Inflammatory macrophage treated with lipopolysaccharide for 4 hours (primary cell): ENCODE measurements at places on chromosomes 12 and 14.

GRCh38 chr12:82690006-82690405 is 3.3 kb downstream of the TMTC2 start:
- DNase-seq = no peak

- DNase-seq = no peak
Observed at GRCh38 chr14:73944432-73945158, 5.3 kb downstream of the FAM161B start.

- DNase-seq = no peak
Observed at GRCh38 chr12:51871918-51872688, 15.8 kb upstream of the ANKRD33 start.

- no peak for DNase-seq
Observed at GRCh38 chr14:104925214-104925854, 655 bp downstream of the PLD4 start.

DNA sequence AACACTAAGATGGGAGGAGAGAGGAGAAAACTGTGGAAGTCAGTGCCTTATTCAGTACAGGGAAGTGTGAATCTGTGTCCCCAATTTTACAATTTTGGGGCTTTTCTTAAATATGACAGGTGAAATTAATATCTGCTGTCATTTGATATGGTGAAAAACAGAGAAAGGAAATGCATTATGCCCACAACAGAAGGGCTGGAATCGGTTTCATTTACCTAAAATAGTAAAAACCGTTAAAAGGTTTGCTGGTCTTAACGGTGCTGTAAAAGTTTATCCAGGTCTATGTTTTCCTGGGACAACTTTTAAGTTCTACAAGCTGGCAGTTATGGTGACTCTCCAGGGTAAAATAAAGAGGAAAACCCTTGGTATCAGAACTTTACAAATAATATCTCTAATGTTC is 310.8 kb downstream of the FUT8 start:
- no peak for DNase-seq

DNA sequence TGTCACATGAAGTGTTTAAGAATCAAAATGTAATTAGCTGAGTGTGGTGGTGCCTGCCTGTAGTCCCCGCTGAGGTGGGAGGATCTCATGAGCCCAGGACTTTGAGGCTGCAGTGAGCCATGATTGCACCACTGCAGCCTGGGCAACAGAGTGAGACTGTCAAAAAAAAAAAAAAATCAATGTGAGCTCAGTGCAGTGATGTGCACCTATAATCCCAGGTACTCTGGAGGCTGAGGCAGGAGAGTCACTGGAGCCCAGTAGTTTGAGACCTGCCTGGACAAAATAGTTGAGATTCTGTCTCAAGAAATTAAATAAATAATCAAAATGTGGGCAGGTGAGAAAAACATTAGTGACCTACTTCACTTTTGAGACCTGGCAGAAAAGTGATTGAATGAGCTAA is 140.0 kb downstream of the MON2 start:
- DNase-seq = no peak

DNA sequence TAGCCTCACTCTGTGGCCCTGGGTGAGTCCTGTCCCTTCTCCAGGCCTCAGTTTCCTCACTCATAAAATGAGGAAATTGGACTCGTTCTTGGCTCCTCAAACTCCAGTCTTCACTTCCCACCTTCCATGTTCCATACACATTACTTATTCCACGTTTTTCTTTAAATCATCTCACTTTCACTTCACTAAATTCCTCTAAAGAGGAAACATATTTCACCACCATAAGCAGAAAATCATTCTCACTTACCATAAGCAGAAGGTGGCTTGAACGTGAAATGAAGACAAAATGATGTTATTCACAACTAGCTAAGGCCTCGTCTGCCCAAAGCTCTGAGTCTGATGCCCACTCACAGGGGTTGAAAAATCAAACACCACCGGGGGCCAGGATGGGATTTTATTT is 278.3 kb downstream of the ADGRD1 start:
- DNase-seq = peak; percentile 27

DNA sequence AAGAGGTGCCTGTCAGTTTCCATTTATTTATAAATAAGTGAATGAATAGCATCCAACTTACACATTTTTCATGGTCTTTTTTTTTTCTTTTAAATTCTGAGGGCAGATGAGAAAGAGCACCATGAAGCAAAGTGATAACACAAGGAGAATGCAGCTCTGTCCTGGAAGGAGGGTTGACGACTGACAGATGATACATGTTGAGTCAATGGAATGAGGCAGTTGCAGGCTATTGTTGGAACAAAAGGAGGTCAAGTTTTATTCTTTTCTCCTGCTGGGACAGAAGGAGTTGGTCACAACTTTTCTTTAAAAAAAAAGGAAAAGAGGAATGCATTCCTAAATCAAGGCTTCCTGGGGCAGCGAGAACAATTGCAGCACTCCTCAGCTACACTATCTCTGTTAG is 119.9 kb upstream of the PLEKHG7 start:
- DNase-seq = no peak

DNA sequence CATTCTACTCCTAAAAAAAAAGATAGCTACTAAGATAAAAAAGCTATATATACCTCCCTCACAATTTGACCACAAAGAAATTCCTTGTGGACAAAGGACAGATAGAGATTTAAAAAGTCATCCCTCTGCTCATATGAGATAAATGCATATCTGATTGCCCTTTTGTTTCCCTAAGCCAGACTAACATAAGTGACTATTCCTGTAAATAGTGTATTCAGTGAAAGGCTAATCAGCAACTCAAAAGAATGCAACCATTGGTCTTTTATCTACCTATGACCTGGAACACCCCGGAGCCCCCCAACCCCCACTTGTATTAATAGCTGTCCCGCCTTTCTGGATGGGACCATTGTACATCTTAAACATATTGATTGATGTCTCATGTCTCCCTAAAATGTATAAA is 6.3 kb upstream of the TMPO start:
- DNase-seq = no peak

GRCh38 chr14:102283631-102284129 is 21.3 kb downstream of the MOK start:
- DNase-seq = no peak

- no peak for DNase-seq
Observed at GRCh38 chr12:92185052-92185451, 39.4 kb upstream of the BTG1 start.

GRCh38 chr12:19548834-19549233 is 109.5 kb downstream of the AEBP2 start:
- DNase-seq = no peak

DNA sequence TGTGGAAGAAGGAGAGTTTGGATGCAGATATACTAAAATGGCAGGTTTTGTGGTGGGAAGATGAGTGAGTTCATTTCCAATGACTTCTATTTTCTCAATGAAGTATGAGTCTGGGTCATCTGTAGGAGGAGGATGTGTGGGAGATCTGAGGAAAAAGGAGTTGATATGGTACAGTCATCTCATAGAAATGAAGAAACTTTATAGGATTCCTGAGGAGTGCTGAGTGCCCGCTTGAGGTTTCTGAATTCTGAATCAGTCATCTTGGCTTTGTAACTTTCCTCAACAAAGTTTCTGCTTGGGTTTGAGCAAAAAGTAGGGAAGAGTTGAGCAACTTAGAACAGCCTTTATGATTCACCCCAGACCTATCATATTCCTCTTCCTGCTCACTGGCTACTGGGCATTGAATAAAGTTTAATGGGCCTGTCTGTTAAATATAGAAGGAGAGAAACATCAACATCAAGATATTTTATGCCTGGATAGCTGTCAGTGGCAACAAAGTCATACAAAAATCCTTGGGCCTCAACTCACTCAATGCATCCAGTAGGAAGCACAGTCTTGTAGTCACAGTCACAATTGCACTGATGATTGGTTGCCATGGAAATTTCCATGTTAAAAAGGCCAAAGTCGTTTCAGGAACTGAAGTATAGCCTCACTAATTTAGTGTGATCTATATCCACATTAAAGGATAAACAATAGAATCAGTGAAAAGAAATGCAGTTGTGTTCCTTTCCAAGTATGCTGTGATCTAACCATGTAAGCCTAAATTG is 284.7 kb downstream of the DUSP6 start:
- DNase-seq = peak; percentile 79

DNA sequence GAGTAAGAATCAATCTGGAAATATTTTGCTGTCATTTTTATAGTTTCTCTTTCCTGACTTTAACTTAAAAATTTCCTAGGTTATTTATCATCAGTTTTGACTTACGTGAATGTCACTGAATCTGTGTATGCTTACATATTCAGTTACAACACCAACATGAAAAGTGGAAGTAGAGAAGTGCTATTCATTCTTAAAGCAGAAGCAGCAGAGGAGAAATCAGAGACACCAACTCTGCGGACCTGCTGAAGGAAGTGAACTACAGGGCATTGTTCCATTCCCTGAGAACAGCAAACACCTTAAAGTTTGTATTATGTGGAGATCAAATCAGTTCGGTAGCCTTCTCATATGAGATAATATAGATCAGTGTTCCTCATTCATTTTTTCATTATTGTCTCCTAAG is 34.1 kb downstream of the RAD51B start:
- peak; percentile 93 for DNase-seq

DNA sequence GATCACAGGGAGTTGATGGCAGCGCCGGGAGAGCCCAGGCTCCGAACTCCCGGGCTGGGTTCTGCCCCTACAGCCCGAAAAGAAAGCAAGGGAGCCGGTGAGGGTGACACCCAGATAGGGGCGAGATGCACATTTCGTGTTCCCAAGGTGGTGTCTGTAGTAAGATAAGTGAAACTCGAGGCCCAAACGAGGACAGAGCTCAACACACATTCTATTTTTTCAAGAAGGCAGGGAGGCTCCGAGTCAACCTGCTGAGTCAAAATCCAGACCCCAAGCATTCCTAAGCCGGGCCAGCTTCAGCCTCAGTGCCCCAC is 24.2 kb upstream of the YY1 start:
- no peak for DNase-seq

GRCh38 chr12:30763053-30763452 is 8.3 kb upstream of the CAPRIN2 start:
- DNase-seq = no peak

- no peak for DNase-seq
Observed at GRCh38 chr12:47052274-47052673, 27.1 kb upstream of the PCED1B start.

- no peak for DNase-seq
Observed at GRCh38 chr14:94992046-94992445, 165.3 kb downstream of the DICER1 start.

DNA sequence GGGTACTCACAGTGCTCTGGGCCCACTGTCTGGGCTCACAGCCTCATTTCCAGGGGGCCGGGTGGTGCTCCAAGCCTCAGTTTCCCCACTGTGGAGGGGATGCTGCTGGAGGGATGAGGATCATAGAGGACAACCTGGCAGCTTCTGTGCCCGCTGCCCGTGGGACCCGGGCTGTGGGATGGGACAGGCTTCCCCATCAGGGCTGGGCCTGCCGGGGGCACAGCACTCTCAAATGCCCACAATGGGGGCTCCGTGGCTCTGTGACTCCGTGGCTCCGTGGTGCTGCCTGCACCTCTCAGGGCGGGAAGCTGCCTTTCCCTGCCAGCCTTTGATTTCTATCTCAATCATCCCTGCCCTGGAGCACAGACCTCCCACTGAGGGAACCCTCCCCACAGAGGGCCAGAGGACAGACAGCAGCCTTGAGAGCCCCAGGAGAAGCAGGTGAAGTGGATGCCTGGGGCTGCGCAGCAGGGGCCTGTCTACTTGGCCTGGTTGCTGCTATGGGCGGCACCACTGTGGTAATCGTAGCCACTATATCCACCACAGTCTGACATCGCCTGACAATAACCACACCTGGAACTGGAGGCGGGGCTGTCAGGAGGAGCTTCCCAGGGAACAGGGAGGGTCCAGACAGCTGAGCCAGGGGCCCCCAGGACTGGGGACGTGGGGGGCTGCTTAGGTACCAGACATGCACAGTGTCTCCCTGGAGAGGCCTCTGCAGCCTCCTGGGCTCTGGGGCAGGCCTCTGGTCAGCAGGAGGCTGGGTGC is 375.9 kb downstream of the TMEM121 start:
- DNase-seq = no peak

GRCh38 chr12:75135026-75135425 is 74.6 kb downstream of the KCNC2 start:
- DNase-seq = no peak

- peak; percentile 37 for DNase-seq
Observed at GRCh38 chr14:34684578-34684977, 29.8 kb downstream of the CFL2 start.

DNA sequence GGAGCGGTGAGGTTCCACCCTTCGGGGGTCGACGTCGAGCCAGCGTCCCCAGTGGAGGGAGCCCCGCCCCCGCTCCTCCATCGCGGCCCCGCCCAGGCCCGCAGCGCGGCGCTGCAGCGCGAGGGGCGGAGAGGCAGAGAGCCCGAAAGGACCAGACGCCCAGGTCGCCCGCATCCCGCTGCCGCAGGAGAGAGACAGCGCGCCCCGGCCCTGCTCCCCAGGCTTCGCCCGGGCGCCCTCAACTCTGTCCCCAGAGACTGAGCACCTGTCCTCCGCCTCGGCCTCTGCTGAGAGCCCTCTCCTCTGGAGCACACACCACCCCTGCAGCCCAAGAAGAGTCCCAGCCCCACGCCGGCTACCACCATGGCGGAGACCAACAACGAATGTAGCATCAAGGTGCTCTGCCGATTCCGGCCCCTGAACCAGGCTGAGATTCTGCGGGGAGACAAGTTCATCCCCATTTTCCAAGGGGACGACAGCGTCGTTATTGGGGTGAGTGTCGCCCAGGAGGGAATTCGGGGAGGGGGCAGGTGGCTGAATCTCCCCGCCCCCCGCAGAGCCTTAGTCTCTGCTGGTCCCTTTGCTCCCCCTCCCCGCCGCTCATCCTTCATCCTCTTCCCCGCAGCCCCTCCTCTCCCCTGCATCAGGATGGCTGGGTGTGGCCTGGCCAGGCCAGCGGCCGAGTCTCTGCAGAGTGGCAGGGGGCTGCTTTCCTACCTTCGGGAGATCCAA is at the start of gene KIF5A:
TSS of gene KIF5A (plus strand) at position 136 of the 732 bp plus-strand sequence. CDS start at position 364, 228 bp downstream.
- no peak for DNase-seq

- no peak for DNase-seq
Observed at GRCh38 chr12:67701121-67701520, 52.6 kb downstream of the DYRK2 start.

DNA sequence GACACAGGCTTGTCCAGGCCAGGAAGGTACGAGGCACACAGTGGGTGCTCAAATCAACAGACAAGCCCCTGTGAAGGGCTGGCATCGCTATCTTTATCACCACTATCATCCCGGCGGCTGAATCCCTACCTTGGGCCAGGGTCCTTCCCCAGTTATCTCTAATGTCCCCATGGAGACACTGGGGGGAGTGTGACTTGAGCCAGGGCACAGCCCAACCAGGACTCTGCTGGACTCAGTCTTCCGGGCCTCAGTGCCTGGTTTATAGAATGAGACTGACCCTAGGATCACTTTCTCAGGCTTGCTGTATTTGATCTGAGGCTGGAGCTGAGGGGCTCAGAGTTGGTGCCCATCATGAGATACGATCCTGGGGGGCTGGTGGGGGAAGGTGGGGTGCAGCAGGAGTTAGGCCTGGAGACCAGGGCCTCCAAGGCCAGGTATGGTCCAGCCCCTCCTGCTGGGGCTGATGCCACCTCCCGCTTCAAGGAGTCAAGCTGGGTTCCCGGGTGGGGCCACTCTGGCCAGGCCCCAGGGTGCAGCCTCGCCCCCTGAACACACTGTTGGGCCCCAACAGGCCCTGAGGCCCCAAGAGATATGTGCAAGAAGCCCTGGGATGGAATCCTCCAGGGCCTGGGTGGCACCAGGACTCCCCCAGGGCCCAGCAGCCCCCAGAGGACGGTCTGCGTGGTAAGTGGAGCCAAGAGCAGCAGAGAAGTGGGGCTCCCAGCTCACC is 11.8 kb downstream of the BEGAIN start:
- DNase-seq = no peak

- DNase-seq = peak; percentile 76
Observed at GRCh38 chr12:6183689-6184428, 16.3 kb upstream of the CD9 start.
